ENCODE measurements at places on chromosomes 1 and 21.

DNA sequence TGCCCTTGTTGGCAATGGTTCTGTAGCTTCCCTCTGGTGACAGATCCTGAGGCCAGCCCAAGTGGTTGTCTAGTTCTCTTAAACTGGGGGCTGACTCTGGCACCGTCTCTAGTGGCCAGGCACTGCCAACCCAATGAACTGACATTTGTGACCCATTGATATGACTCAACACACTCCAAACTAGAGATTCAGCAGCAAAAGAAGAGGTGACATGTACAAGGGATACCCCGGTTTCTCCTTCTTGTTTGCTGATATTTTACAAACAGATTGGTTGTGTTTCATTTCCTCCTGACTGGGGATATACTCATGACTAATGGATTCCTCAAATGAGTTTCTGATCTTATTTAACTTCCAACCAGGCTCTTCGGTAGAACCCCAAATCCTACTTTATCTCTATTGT, 65.9 kb upstream of the DNAJC6 start:
- no peak for DNase-seq

DNA sequence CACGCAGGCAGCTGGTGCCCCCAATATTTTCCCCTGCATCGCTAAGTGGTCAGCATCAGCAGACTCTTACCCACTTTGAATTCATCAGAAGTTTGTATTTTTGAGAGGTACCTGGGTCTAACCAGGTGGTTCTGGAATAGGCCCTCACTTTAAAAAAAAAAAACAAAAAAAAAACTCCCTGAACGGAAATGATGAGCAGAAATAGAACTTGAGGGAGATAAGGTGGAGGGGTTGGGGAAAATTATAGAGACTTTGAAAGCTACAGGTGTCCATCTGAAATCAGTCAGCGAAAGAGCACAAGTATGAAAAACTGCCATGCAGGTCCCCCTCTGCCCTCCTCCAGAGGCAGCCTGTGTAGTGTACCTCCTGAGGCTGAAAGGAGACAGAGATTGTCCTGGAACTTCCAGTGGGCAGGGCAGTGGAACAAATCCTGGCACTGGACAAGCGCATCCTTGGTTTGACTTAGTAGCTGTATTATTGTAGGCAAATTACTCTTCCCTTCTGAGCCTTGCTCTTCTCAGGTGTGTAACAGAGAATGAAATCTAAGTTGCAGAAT, 1.2 kb downstream of the SLAMF7 start:
- no peak for DNase-seq

DNA sequence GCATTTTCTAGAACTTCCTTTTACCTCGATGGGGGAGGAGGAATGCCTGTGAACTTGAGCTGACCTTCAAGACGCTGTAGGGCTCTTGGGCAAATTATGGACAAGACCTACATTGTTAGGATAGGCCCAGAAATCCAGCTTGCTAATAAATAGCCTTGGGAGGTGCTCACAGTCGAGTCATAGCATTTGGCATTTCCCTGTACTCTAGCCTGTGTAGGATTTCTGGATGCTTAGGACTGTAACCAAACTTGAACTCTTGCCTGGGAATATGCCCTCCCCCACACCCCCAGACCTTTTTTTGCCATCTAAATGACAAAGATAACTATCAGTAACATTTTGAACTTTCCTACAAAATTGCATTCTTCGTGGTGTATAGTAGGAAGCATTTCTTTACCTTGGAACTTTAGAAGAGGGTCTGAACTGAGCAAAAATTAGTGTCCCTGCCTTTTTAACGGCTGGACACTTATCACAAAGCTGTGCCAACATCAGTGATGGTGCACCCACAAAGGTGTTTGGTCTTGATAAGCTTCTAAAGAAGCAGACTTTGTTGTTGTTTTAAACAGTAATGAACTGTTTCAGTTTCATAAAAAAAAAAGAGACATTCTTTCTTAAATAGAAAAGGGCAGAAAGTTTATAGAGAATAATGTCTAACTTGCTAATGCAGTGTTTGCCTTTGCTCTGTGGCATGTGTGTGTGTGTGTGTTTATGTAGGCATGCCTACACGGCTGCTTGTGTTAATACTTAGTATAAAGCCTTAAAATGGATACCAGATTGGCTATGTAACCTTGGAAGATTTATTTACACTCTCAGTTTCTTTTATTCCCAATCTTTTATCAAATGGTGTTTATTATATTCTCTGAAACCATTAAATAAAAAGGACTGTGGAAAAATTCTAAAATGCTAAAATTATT, 88.2 kb downstream of the NFIA start:
- DNase-seq = no peak

DNA sequence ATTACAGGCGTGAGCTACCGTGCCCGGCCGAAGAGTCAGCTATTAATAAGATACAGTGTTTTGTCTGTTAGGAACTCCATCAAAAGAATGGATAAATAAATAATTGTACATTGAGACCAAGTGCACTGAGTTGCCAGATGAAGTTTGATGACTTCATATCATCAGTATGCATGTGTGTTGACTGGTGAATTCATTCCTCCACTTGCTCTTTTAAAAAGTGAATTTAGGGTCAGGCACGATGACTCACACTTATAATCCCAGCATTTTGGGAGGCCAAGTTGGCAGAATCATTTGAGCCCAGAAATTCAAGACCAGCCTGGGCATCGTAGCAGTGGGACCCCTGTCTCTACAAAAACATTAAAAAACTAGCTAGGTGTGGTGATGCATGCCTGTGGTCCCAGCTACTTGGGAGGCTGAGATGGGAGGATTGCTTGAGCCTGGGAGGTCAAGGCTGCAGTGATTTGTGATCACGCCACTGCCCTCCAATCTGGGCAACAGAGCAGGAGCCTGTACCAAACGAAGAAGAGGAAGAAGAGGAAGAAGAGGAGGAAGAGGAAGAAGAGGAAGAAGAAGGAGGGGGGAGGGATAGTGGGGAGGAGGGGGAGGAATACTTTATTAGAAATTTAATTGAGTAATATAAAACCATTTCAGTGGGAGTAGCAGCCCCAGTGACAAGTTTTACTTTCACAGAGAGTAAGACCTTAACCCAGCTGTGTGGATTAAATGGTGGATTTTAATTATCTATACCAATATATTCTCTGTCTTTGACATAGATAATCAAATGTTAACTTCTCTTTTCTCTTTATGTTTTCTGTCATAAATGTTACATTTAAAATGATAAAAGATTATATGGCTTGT, 74.9 kb downstream of the CCDC18 start:
- no peak for DNase-seq

GRCh38 chr1:98371764-98372163, 289.8 kb upstream of the SNX7 start:
- DNase-seq = no peak

DNA sequence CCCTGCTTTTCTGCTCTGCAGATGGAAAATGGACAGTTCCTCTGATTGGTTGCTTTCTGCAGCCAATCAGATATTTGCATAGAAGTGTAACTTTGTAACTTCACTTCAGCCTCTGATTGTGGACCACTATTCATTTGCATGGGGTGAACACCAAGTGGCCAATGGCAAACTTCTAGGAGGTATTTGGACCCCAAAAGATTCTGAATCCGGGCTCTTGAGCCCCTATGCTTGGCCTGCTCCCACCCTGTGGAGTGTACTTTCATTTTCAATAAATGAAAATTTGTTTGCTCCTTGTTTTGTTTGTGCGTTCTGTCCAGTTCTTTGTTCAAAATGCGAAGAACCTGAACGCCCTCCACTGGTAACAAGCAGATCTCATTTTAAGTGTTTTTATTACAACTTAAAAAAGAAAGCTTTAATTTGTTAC, 6.4 kb upstream of the GSTM4 start:
- DNase-seq = no peak

- no peak for DNase-seq
These were observed at the start of gene ANKRD65 for GRCh38 chr1:1421147-1421906. Gene ANKRD65 (minus strand): TSS chr1:1421276. CDS start chr1:1421005, 271 bp downstream.

GRCh38 chr1:78779831-78780230, 130.2 kb downstream of the IFI44 start:
- no peak for DNase-seq

DNA sequence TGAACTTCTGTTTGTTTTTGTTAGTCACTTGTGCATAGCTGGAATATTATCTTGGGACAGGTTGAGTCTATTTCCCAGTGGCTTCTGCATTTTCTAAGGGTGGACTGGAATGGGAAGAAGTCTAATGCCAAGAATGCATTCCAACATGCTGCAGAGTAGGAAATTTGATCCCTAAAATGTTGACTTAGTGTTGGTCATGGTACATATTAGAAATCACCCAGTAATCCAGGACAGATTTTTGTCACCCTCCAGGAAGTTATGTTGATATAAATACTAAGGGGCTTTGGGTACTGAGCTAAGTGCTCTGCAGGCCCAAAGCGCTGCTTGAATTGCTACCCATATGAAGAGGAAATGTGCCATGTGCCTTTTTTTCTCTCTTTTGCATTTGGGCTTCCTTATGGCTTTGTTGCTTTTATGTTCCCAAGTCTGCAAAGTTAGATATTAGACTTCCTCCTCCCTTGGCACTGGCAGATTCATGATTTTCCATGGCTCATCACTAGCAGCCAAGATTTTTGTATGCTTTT, 10.0 kb downstream of the ARID1A start:
- DNase-seq = no peak

GRCh38 chr21:27589781-27590180, 622.9 kb upstream of the ADAMTS5 start:
- no peak for DNase-seq

DNA sequence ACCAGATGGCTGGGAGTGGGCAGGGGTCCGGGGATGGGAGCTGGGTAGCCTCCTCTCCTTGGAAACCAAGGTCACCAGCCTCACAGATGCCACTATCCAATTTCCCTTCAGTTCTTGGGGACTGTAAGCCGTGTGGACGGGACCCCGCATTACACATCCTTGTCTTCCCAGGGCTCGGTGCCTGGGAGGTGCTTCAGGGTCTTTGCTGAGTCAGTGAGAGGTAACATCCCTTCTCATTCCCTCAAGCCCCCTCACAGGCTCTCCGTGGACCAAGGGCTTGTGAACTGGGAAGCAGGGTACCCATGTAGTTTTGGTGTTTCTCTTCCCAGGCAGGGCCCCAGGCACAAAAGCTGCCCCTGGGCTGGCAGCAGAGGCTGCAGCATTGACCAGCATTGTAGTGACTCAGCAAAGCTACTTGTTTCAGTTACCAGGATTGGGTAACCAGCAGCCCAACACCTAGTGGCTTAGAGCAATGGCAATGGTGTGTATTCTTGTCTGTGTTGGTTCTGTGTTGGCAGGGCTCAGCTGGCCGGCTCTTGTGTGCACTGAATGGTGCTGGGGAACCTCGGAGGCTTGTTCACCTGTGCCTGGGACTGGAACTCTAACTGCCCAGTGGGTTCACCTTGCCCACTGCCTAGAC, 24.6 kb upstream of the PCBP3 start:
- DNase-seq = no peak

DNA sequence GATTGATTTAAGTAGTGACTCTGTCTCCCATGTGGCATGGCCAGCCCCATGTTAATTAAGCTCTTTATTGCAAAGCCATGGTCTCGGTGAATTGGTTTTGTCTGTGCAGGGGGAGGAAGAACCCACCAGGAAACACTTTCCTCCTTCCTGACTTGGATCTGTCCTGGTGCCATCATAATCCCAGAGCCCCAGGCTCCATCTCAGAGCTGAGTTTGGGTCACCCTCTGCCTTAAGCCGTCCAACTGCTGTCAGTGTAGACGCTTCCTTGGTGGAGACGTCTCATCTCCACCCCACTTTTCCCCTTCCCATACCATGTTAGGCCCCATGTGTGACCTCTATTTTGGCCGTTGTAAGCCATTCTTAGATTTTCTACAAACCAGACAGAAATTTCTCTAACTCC, 36.0 kb upstream of the COL6A2 start:
- DNase-seq = no peak
